Upper lobe of right lung (tissue), 1 donor: ENCODE measurements at places on chromosomes 16 and 17. TPM values are rescaled to one million over a fixed set of nuclear protein-coding genes. Genes with fewer than 3 reads are reported as not detected.

The DPEP3 gene
- not detected for total RNA-seq

The TOM1L2 gene
- 76.7 TPM for total RNA-seq

DNA sequence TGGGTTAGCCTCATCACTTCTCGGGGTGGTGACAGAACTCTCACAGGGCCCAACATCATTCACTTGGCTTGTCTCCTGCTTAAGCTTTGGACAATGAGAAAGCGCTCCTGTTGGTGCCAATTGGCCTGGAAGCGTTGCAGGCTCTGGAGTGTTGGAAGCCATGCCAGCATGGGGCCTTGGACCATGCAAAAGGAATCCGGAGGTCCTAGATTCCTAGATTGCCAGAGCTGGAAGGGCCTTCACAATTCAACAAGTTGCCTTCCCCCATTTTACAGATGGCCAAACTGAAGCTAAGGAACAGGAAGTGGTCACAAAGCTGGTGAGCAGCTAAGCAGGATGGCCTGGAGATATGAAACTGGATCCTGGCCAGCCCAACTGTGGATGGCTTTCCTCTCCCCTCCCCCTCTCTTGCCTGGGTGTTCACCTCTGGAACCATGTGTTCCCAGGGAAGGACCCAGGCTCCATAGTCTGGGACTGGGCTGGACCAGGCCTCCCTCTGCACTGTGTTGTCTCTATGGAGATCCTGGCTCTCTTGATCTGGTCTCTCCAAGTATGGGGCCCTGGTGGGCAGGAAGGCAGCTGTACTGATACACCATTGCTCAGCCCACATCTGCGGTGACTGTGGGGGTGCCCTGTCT, 6.0 kb upstream of the IGFBP4 start:
- no peaks in the 10 kb centered on the region for H3K36me3 ChIP-seq
- H3K27me3 ChIP-seq = no peaks in the 10 kb centered on the region
- H3K27ac ChIP-seq = no peak overlapping the region
- DNase-seq = no peak
- no peak overlapping the region for H3K4me3 ChIP-seq
- H3K4me1 ChIP-seq = peaks cover 3% of the 10 kb centered on the region

GRCh38 chr17:9684955-9685621, 39.8 kb downstream of the USP43 start:
- no peak overlapping the region for H3K27ac ChIP-seq
- no peaks in the 10 kb centered on the region for H3K27me3 ChIP-seq
- no peak overlapping the region for H3K4me3 ChIP-seq

The ZNF385C gene
- total RNA-seq = 0.78 TPM

- peaks cover 4% of the 10 kb centered on the region for H3K4me1 ChIP-seq
- H3K27me3 ChIP-seq = no peaks in the 10 kb centered on the region
Observed at GRCh38 chr17:17672453-17673368, 8.5 kb upstream of the RAI1 start.

- H3K27ac ChIP-seq = no peak overlapping the region
- DNase-seq = no peak
- H3K36me3 ChIP-seq = no peaks in the 10 kb centered on the region
- H3K4me3 ChIP-seq = no peak overlapping the region
Observed at GRCh38 chr16:71250461-71251235, 20.1 kb upstream of the HYDIN start.

GRCh38 chr17:8930649-8931048, 34.9 kb downstream of the PIK3R5 start:
- H3K36me3 ChIP-seq = no peaks in the 10 kb centered on the region
- H3K4me3 ChIP-seq = no peak overlapping the region
- DNase-seq = no peak
- no peak overlapping the region for H3K27ac ChIP-seq

DNA sequence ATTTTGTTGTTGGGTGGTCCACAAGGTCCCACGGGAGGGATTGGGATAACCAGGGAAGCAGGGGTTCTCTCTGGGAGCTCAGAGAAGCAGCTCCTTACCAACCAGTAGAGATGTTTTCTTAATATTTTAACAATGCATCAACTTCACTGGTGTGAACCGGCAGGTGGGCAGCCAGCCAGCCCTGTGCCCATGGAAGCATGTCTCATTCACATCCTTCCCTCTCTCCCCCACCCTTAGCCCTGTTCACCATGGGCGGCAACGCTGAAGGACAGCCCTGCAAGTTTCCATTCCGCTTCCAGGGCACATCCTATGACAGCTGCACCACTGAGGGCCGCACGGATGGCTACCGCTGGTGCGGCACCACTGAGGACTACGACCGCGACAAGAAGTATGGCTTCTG, 9.3 kb downstream of the MMP2 start:
- no peak overlapping the region for H3K4me3 ChIP-seq
- H3K27me3 ChIP-seq = no peaks in the 10 kb centered on the region
- DNase-seq = no peak
- H3K27ac ChIP-seq = no peak overlapping the region

The CD19 gene
- total RNA-seq = not detected

- no peak for DNase-seq
- H3K36me3 ChIP-seq = no peaks in the 10 kb centered on the region
- H3K4me1 ChIP-seq = peaks cover 9% of the 10 kb centered on the region
- no peak overlapping the region for H3K4me3 ChIP-seq
- no peaks in the 10 kb centered on the region for H3K27me3 ChIP-seq
Observed at GRCh38 chr17:67496286-67496685, 119.2 kb downstream of the PITPNC1 start.

GRCh38 chr16:4091240-4092012, 24.8 kb downstream of the ADCY9 start:
- peaks cover 37% of the 10 kb centered on the region for H3K4me1 ChIP-seq
- peak; percentile 78 for DNase-seq
- no peak overlapping the region for H3K4me3 ChIP-seq
- no peaks in the 10 kb centered on the region for H3K36me3 ChIP-seq

DNA sequence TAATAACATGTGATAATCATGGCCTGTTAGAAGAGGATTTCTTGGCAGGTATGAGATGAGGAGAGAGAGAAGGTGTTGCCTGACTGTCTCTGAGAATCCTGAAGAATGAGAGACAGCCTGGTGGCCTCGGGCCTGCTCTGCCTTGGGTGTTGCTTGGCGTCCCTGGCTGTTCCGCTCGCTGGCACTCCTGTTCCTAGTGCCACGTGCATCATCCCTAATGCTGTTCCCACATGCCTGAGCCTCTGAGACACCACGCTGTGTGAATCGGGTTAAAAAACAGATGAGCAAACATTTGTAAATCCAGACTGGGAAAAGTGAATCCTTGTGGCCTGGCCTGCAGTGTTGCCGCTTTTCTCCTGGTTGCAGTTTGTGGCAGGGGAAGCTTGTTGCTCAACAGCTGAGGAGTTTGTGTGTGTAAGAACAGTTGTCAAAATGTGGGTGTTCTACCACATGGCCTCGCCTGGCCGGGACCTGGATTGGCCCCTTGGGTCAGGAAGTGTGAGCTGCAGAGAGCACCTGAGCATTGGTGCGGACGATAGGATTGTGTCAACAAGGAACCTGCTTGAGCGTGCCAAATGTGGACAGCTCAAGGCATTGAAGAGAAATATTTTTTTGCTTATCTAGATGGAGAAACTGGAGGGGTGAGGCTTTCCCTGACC, 22.0 kb downstream of the UBN1 start:
- no peak overlapping the region for H3K27ac ChIP-seq
- no peak for DNase-seq
- peaks cover 8% of the 10 kb centered on the region for H3K4me1 ChIP-seq
- H3K4me3 ChIP-seq = no peak overlapping the region
- H3K27me3 ChIP-seq = no peaks in the 10 kb centered on the region

- H3K27me3 ChIP-seq = peaks cover 4% of the 10 kb centered on the region
- H3K36me3 ChIP-seq = no peaks in the 10 kb centered on the region
- no peaks in the 10 kb centered on the region for H3K4me1 ChIP-seq
Observed at GRCh38 chr17:77543801-77544200, 403.0 kb downstream of the SEC14L1 start.

DNA sequence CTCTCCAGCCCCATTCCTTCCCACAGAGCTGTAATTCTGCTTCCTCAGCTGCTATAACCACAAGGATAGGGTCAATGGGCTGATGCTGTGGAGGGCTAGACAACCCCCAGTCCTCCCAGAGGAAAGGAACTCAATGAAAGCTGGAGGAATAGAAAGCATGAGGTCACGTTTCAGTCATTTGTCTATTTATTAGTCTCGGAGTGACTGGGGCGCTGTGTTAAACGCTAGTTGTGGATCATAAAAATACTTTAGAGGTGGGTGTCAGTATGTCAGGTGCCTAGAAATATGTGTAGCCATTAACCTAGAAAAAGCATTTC, 787 bp upstream of the CCL3L1 start:
- H3K4me1 ChIP-seq = peaks cover 2% of the 10 kb centered on the region
- no peaks in the 10 kb centered on the region for H3K36me3 ChIP-seq
- H3K4me3 ChIP-seq = no peak overlapping the region
- DNase-seq = no peak
- H3K27ac ChIP-seq = no peak overlapping the region
- H3K27me3 ChIP-seq = no peaks in the 10 kb centered on the region

The C1QL1 gene
- 0.52 TPM for total RNA-seq

DNA sequence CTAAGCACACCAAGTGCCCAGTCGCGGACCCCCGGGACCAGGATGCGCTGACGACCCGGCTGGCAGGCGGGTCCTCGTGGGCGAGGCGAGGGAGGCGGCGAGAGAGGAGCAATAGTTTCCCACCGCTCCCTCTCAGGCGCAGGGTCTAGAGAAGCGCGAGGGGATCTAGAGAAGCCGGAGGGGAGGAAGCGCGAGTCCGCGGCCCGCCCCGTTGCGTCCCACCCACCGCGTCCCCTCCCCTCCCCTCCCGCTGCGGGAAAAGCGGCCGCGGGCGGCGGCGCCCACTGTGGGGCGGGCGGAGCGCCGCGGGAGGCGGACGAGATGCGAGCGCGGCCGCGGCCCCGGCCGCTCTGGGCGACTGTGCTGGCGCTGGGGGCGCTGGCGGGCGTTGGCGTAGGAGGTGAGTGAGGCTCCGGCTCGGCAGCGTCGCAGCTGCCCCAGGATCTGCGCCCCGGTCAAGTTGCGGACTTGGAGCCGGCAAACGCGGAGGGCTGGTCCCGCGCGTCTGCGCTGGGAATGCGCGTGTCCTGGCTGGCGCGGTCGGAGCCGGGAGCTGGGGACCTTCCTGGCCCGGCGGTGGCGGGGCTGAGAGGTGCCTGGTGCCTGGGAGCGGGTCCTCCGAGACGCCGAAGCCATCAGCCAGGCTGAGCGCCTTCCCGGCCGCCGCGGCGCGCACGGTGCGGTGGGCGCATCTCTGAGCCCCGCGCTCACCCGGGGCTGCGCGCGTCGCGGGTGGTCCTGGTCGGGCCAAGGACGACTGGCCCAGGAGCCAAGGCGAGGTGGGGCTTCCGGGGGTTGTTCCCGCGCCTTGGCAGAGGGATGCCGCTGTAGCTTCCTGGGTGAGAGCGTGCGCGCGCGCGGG, at the start of gene ITGB3:
ITGB3 (plus strand) TSS at position 287 of the 862 bp plus-strand sequence; CDS start at position 322, 35 bp downstream.
- H3K4me1 ChIP-seq = peaks cover 9% of the 10 kb centered on the region
- H3K27me3 ChIP-seq = peaks cover 12% of the 10 kb centered on the region
- H3K27ac ChIP-seq = no peak within 1 kb of the TSS
- DNase-seq = peak; percentile 86
- H3K36me3 ChIP-seq = no peaks in the 10 kb centered on the region
- H3K4me3 ChIP-seq = peak within 1 kb of the TSS; percentile 64

DNA sequence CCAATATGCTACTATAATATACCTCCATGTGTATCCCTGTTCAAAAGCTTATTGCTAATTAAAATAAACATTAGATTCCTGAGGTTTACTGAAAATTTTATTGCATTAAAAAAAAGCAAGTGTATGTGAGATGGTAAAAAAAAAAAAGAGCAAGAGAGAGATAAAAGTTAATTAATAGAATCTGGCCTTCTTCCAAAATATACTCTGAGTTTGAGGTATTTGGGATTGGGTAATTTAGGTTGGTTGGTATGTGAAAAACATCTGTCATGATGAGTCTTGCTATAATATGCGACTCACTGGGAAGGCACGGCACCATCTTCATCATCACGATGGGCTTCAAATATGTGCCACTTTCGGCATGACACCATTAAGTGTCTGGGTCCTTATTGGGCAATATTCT, 711.1 kb upstream of the SOX9 start:
- no peaks in the 10 kb centered on the region for H3K27me3 ChIP-seq
- no peak for DNase-seq
- H3K4me3 ChIP-seq = no peak overlapping the region
- no peak overlapping the region for H3K27ac ChIP-seq
- no peaks in the 10 kb centered on the region for H3K4me1 ChIP-seq
- no peaks in the 10 kb centered on the region for H3K36me3 ChIP-seq

GRCh38 chr16:85918436-85918835, 19.5 kb downstream of the IRF8 start:
- H3K27me3 ChIP-seq = no peaks in the 10 kb centered on the region
- no peak overlapping the region for H3K27ac ChIP-seq
- DNase-seq = no peak

The MED31 gene
- 17.4 TPM for total RNA-seq

DNA sequence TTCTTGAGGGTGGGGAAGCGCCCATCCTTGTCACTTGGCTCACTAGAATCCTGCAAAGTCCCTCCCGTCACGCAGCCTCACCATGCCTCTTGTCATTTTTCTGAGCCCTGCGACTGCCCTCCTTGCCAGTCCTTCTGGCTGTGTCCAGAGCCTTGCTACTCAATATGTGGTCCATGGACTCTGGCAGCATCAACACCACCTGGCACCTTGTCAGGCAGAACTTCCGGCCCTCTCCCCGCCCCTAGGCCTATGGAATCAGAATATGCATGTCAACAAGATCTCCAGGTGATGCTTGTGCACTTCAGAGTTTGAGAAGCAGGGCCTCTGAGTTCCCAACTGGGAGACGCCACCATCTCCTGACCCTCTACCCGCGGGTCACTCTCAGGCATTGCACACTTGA, 12.1 kb downstream of the PIMREG start:
- H3K27me3 ChIP-seq = peaks cover 7% of the 10 kb centered on the region
- DNase-seq = peak; percentile 44
- no peak overlapping the region for H3K4me3 ChIP-seq
- H3K4me1 ChIP-seq = no peaks in the 10 kb centered on the region

GRCh38 chr17:8651013-8651412, 20.5 kb upstream of the MYH10 start:
- no peaks in the 10 kb centered on the region for H3K4me1 ChIP-seq
- no peak overlapping the region for H3K4me3 ChIP-seq
- H3K27ac ChIP-seq = no peak overlapping the region
- peaks cover 5% of the 10 kb centered on the region for H3K27me3 ChIP-seq
- H3K36me3 ChIP-seq = no peaks in the 10 kb centered on the region

DNA sequence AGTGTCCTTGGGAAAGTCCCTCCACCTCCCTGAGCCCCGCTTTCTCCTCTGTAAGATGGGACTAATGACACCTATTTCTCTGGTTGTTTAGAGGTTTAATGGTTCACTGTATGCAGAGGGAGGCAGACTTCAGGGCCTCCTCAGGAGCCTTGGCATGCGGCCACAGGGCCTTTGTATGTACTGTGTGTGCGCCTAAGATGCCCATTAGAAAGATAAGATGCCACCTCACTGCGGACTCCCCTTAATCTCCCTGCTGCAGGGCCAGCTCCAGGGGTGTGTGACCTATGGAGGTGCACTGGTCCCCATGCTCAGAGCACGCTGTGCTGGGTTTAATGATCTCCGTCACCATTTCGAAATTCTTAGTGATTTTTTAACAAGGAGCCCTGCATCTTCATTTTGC, 59.3 kb downstream of the TMEM235 start:
- no peaks in the 10 kb centered on the region for H3K27me3 ChIP-seq
- no peak overlapping the region for H3K4me3 ChIP-seq
- H3K27ac ChIP-seq = no peak overlapping the region

DNA sequence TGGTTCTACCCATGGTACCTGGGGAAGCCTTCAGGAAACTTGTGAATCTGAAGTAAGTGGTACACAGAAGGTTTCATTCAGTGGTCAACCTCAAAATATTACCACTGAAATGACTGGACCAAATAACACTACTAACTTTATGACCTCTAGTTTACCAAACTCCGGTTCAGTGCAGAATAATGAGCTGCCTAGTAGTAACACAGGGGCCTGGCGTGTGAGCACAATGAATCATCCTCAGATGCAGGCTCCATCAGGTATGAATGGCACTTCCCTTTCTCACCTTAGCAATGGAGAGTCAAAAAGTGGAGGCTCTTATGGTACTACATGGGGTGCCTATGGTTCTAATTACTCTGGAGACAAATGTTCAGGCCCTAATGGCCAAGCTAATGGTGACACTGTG, 55.9 kb upstream of the SLC5A11 start:
- H3K27ac ChIP-seq = no peak overlapping the region
- H3K4me3 ChIP-seq = no peak overlapping the region
- H3K27me3 ChIP-seq = no peaks in the 10 kb centered on the region
